ENCODE measurements at places on chromosomes 7 and 10.

- no peak for DNase-seq
Observed at GRCh38 chr7:73555411-73555982, 2.0 kb downstream of the BCL7B start.

GRCh38 chr10:32144817-32145688 is 88.8 kb upstream of the KIF5B start:
- DNase-seq = no peak

- DNase-seq = no peak
Observed at GRCh38 chr10:35415505-35415904, 79.2 kb downstream of the CCNY start.

DNA sequence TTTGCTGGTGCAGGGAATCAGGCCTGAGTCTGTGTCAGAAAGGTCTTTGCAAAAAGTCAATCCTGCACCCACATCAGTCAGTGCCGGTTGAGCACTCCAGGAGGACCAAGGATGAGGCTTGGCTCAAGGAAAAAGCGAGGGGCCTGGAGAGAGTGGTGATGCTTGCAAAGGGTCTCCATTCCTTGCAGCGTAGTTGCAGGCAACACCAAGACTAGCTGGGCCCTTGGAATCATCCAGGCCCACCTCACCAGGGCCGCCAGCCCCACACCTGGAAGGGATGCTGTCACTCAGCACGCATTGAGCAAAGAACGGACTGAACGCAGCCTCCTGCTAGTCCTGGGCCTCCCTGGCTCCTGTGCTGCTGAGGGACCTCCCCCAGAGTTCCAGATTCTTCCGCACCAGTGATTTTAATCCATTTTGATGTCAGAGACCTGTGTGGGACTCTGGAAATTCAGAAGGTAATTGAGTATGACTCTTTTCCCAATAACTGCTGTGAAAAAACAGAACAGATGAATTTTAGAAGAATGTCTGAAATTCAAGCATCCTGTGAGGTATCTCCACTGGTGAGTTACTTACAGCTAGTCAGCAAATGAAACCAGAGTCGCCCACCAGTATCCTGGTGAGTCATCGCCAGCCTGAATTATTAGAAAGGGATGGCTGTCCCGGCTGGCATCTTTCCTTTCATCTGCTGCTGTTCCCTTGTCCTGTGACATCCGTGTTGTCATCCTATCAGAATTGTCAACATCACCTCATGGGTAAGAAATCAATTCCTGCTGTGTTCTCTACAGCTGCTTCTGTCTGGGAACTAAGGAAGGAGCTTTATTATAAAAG is 150.8 kb upstream of the NPS start:
- no peak for DNase-seq

- DNase-seq = no peak
Observed at GRCh38 chr10:593016-593415, 96.5 kb downstream of the DIP2C start.
